Urinary bladder (tissue), 4 donors: ENCODE measurements at places on chromosomes 6 and 20. TPM values are rescaled to one million over a fixed set of nuclear protein-coding genes. Genes with fewer than 3 reads are reported as not detected.

TNNC2 gene
- 23.2 TPM for total RNA-seq

ACSS1 gene
- 11.1 TPM for total RNA-seq

- no peak for DNase-seq
These were observed 152.7 kb upstream of the SYNDIG1 start for GRCh38 chr20:24316731-24317130.

GRCh38 chr6:15526212-15526701 is 136.6 kb downstream of the DTNBP1 start:
- DNase-seq = no peak

DNA sequence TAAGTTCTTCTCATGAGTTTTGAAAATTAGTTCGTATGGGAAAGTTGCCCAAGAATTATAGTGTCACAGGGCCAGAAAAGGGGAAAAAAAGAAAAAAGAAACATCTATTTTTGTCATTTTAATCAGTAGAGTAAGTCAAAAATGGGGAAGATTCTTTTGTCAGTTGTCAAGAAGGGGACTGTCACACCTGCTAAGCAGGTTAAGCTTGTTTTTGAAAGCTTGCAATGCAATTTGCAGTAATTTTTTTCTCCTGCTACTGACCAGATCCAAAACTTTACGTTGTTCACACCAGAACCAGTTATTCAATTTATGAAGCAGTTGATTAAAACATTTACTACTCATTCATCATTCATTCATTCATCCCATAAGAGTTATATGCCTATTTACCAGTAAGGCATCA is 171.4 kb downstream of the SOX4 start:
- no peak for DNase-seq

GRCh38 chr6:116971959-116972358 is 94.9 kb downstream of the RFX6 start:
- peak; percentile 21 for DNase-seq

DNA sequence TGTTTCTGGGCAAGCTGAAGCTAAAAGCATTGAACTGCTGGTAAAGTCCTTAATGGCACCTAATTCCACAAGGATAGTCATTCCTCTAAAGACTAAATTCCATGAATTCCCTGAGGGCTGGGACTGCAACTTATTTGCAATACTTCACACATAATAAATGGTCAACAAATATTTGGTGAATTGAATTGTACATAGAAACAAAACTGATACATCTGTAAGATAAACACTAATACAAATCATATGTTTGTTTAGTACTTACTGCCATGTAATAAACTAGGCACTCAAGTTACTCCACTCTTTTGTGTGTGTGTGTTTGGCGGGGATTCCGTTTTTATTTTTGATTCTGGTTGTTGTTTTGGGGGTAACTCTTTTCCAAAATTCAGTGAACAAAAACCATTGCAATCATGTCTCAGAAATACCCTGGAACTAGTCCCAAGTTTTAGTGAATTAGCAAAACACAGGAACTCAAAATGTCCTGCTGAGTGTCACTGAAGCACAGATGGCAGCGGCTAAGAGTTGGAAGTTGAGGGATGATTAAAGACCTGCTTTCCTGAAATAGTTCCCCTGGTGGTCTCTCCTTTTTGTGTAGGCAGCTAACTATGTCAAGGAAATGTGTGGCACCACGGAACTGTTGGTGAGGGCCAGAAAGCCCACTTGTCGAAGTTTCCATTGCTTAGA is 74.8 kb upstream of the SNRPB2 start:
- DNase-seq = no peak
